ENCODE measurements at places on chromosomes 5 and 9.

DNA sequence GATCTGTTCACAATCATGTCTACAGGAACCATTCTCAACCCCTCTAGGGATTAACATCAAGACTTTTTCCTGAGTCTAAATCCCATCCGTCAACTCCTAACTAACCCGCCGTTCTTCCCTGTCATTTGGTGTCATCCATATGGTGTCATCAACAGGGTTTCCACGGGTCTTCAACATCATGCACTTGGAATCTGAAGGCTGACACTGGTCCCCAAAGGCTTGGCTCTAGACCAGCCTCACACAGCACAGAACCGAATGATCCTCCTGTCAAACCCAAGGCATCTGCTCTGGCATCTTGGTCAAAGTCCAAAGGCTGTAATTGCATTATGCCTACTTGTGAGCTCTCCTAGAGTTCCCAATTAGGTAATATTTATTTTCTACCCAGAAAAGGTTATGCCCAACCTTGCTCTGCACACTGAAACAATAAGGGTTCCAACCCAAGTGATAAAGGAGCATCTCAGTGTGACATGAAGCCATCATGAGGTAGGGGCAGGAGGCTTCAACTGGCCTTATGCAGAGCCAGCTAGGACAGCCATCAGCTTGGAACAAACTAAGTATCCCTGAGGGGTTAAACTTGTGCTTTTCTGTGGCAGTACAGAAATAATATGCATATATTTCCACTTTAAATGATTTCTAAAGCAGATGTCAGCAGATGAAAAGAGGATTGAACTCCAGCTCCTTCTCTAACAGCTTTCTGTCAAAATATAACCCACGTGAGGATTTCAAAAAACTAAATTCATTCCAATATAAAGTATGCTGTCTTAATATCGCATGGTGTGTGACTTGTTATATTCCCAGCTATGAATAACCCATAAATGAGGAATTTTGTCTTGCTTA lies 13.9 kb downstream of the ENC1 start:
- no peak for DNase-seq

GRCh38 chr9:96524045-96524444 lies 74.1 kb downstream of the HABP4 start:
- no peak for DNase-seq

DNA sequence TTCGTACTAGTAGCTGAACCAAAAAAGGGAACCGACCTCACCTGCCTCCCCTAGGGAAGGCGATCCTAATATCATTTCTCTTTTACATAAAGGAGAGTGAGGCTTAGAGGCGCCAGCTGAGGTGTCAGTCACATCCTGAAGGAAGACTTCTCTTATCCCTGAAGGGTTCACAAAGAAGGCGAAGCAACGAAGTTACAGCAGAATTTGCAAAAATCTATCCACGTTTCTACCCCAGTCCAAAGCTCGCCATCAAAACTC lies 598 bp upstream of the KIAA1191 start:
- no peak for DNase-seq

GRCh38 chr5:138549414-138549813 lies 6.4 kb upstream of the ETF1 start:
- no peak for DNase-seq

DNA sequence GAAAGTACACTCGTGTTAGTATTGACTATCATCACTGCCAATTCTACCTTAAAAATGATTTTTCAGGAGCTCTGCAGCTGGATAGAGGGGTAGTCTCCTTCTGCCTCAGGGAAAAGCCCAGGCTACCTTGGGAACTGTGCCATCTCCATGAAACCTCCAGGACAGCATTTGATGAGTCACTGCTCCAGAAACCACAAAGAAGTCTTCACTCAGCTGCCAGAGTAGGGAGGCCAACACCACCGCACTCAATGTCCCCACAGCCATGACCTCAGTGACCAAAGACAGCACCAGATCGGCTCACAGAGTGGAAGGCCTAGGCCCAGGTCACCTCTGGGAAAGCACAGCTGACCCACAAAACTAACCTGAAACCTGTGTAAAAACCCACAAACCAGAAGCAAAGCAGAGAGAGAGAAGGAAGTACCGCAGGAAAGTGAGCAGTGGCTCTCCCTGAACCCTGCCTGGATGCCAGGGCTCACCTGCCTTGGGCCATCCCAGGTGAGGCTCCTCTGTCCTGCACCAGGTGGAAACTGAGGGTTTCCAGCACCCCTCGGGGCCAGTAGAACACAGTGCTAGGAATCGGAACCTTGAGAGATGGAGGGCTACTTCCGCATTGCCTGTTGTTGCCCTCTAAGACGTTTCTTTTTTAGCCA lies 30.0 kb downstream of the S1PR3 start:
- no peak for DNase-seq

GRCh38 chr5:149240354-149240998 lies 31.2 kb upstream of the AFAP1L1 start:
- no peak for DNase-seq

DNA sequence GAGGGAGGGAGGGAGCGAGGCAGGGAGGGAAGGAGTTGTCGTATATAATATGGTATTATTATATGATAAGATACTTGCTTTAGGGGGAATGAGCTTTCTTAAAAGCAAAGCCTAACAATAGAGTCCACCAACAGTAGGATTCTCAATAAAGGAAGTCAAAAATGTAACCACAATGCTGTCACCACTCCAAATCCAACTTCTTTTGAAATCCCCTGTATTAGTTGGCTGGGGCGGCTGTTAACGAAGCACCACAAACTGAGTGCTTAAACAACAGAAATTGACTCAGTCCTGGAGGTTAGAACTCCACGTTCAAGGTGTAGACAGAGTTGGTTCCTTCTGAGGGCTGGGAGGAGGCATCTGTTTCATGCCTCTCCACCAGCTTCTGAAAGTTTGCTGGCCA lies 23.1 kb downstream of the GAS1 start:
- no peak for DNase-seq

DNA sequence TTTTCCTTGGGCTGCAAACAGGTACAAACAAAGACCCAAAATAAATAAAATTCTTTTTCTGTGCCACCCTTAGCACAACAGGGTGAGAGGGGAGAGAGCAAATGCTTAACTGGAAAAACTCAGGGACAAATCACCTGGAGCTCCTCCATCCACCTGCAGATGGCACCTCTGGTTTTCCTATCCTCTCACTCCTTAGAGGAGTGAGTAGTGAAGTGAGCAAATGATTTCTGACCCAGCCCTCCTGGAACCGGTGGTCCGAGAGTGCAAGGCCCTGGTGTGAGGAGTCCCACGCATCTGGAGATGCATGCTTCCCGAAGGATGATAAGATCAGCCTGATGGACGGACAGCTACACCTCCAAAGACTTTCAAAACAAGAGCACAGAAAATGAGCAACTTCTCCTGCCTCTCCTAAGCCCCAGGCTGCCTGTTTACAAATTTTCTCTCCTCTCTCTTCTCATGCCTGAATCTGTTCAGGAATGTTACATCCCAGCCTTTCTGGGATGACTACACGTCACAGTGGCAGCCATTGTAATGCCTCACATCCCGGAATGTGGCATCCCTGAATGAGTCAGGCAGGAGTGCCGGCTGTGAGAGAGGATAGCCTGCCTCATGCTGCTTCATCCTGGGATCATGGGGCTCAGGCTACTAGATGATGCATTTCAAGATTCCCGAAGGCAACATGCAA lies 86.4 kb downstream of the ADRB2 start:
- no peak for DNase-seq

GRCh38 chr5:14748180-14748900 lies 83.8 kb downstream of the OTULIN start:
- no peak for DNase-seq

DNA sequence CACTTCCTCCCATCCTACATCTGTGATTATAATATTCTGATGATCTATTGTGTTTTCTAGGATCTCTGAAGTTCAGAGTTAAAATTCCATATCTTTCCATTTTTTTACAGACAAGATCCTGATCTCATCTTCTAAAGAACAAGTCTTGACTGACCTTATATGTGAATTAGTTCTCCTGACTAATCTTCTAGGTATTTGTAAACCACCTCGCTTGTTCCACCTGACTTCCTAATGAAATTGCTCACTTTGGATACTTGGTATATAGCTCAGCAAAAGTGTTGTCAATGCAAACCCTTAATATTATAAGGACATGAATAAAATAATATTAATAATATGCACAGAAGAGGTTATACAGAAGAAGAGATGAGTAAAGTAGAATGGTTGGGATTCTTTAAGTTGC lies 68.2 kb upstream of the NR4A3 start:
- DNase-seq, result no peak

GRCh38 chr9:2417730-2418129 lies 203.9 kb upstream of the VLDLR start:
- DNase-seq, result no peak

- DNase-seq, result peak; percentile 66
Observed at GRCh38 chr9:132670457-132671391, at the start of gene GTF3C4. Gene GTF3C4, plus strand, starts transcription at chr9:132670464. Its CDS starts 135 bp downstream, at chr9:132670599.

- no peak for DNase-seq
Observed at GRCh38 chr5:170284231-170284630, 13.3 kb downstream of the LCP2 start.

- no peak for DNase-seq
Observed at GRCh38 chr9:97747201-97747965, 50.2 kb upstream of the XPA start.

- DNase-seq, result no peak
Observed at GRCh38 chr9:127783111-127784008, 2.5 kb upstream of the CDK9 start.

DNA sequence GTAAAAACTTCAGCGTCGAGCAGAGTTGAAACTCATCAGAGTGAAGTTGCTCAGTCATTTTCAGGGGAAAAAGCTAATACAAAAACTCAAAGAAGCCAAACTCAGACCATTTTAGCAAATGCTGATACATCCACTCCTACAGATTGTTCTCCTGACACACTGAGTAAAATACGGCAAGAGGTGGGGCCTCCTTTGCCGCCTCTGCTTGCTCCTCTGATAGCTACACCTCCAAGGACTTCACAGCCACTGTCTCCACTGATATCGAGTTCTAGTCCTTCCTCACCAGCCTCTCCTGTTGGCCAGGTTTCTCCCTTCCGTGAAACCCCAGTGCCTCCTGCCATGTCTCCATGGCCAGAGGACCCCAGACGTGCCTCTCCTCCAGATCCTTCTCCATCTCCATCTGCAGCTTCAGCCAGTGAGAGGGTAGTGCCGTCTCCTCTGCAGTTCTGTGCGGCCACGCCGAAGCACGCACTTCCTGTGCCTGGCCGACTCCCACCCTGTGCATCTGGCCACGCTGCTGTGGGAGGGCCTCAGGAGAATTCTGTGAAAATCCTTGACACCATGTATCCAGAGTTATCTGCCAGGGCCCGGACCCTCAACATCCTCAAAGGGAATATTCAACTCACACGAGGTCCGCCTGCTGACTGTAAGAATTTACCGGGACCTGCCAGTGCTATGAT lies 41.7 kb downstream of the ICE1 start:
- no peak for DNase-seq

GRCh38 chr9:127116088-127116726 lies 6.2 kb downstream of the ANGPTL2 start:
- DNase-seq, result no peak

DNA sequence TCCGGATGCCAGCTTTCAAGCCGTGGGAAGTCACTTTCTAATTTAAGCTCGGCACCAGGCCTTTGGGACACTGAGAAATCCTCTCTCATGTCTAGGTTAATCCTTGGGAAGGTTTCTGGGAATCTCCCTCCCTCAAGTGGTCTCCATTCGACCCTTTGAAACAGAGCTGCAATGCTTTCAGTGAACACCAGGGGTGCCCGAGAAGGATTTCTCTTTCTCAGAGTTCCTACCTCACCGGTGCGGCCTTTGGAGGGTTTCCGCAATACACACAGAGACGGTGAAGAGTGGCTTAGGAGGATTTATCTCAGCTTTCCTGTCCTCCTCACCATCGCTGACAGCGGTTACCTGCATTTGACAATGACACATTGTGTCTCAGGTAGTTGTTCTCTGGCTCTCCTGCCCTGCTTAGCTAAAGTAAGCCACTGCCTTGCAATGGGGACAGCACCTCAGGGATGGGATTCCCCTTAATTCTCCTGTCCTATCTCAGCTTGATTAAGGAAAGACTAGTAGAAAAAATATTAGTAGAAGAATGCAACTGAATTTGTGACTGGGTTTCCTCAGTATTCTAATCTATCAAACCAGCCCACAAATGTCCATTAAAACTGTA lies 180.6 kb downstream of the GABRG2 start:
- DNase-seq, result no peak

- no peak for DNase-seq
Observed at GRCh38 chr5:180824630-180825476, 22.2 kb upstream of the MGAT1 start.

DNA sequence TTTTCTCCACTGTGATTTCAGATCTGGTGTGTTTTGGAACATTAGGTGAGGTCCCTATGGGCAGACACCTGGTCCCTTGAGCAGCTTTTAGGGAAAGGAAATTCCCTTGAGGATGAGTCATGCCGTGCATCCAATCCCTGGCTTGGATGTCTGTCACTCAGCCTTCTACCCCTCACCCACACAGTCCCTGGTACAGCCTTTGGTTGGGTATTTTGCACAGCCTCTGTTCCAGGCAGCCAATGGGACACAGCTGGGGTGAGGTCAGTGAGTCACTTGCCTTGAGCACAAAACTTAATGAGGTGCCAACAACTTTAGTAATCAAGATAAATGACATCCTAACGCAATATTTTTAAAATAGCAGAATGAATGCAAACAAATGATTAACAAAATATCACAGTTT lies 22.7 kb upstream of the SVEP1 start:
- no peak for DNase-seq

DNA sequence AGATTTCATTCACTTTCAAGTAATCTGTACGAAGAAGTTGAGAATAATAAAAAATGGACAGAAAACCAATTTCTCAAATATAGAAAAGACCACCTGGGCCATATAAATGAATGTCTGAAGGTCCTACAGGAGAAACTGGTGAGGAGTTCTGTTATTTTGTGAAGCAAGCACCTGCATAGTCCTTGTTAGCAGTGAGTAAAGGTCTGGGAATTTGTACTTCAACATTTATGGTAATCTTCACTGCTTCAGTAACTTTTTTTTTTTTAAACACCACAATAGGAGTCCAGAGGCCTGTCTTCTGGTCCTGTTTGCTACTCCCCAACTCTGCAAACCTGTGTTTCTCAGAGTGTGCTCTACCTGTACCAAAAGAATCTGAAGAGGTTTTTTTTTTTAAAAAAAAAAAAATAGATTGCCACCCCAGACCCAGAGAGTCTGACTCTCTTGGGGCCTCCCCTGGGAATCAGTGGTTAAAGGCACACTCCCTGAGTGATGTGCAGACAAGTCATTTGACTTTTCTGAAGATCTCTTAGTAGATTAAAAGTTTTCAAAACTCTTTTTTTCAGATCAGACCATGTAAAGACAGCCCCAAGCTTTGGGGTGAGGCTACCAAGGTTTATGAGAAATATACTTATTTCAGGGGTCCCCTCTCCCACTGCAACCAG lies 55.5 kb downstream of the FAM81B start:
- no peak for DNase-seq

- no peak for DNase-seq
Observed at GRCh38 chr9:79477955-79478771, 93.6 kb upstream of the TLE4 start.

- DNase-seq, result no peak
Observed at GRCh38 chr5:91556-92263, at the start of gene PLEKHG4B. Gene PLEKHG4B, plus strand, starts transcription at chr5:92168. Its CDS starts 64 bp downstream, at chr5:92232.

GRCh38 chr5:73962801-73963425 lies 336.9 kb downstream of the ARHGEF28 start:
- DNase-seq, result no peak

GRCh38 chr9:6816581-6816980 lies 58.8 kb downstream of the KDM4C start:
- no peak for DNase-seq

Measured in HuH-7.5 (cell line).